Ureter (tissue), 1 donor: ENCODE measurements at places on chromosomes 16 and 17. TPM values are rescaled to one million over a fixed set of nuclear protein-coding genes. Genes with fewer than 3 reads are reported as not detected.

- no peak for DNase-seq
Observed at GRCh38 chr16:84412262-84412661, 43.9 kb downstream of the ATP2C2 start.

GRCh38 chr17:16363749-16364536 is 10.7 kb upstream of the CENPV start:
- peak; percentile 74 for DNase-seq

GRCh38 chr17:76153640-76154039 is 12.6 kb upstream of the FOXJ1 start:
- DNase-seq: no peak

- DNase-seq: no peak
Observed at GRCh38 chr17:31918701-31919128, 17.2 kb upstream of the UTP6 start.

DNA sequence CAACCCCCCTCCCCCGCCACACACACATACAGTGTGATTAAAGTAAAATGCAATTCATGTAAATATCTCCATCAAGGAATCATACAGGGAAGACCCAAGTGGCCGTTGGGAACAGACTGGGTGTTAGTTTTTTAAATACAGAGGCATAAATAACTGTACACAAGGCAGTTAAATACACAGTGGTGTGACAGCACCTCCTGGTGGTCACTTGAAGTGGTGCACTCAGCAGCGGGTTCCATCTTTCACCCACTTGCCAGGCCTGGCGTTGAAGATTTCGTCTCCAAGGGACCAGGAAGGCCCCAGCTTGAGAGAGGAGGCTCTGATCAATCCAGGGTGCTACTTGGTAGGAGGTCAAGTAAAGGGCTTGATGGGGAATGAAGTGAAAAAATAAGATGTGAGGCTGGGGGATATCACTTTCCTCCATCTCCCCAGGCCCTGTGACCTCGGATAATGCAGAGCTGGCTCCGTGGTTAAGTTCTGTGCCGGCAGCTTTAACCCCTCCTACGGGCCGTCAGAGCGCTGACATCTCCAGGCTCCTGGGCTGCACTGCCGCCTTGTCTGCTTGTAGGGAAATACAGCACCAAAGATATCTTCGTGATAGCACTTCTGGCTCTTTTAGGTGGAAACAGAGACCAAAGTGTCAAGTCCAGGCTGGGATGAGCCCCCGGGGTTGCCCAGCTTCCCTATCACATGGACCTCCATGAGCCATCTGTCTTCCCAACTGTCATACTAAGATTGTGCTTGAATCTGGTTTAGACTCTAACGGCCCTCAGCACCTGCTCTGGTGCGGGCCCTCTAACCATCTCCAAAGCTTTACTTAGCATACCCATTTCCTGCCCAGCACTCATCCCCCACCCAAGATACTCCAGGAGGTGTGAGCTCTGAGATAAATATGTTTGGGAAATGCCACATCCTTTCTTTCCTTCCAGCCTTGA is 20.7 kb downstream of the LGALS9 start:
- DNase-seq: peak; percentile 67

DNA sequence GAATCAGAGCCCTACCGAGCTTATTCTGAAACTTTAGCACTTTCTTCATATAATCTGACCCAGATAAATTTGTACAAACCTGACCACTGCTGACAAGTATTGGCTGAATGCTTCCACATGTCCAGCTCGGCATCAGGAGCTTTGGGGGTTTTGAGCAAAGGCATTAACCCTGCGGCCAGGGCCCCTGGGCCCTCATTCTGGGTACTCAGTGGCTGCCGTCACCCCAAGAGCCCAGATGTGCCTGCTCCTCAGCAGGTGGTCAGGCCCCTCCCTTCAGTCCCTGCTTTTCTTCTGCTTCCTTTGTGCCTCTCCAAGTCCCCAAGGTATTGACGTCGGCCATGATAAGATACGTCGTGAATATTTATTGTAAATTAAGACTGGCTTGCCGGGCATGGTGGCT is 47.3 kb upstream of the CHMP6 start:
- DNase-seq: no peak

DNA sequence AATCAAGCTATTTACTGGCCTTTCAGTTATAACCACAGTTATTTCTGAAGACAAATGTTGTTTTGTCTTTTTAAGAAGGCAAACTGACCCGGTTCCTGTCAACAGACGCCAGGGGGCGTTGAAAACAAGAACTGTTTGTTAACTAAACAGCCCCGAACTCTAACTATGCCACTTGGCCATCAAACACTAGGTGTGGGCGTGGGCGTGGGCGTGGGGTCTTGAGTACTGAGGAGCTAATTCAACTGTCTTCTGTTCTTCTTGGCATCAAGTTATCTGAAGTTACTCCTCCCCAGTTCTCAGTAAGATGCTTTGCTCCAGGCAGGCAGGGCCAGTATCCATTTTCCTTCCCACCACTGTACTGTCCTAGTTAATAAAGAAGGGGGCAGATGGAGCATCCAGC is 63.3 kb upstream of the MTMR4 start:
- DNase-seq: peak; percentile 46

GRCh38 chr17:44219108-44219615 is 313 bp downstream of the UBTF start:
- DNase-seq: peak; percentile 69

DNA sequence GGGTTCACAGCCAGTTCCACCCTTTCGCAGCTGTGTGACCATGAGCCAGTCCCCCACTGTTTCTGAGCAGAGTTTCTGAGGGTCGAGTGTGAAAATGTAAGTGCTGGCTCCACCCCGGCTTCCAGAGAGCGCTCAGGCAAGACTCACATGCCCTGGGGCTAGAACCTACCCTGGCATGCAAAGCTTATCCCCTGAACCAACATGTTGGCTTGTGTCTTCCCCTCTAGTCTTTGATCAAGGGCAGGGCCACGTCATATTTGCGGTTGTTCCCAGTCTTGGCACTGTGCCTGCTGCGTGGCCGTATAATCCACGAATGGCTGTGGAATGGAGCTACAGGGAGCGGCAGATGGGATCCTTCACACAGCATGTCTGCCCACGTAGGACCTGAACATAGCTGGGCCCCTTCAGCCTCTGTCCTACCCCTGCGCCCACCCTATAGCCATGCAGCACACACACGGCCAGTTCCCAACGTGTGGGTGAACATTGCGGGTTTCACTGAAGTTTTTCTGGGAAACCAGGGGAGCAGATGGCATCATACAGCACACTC is 84.8 kb downstream of the MRM1 start:
- DNase-seq: no peak

GRCh38 chr16:75763204-75763603 is 36.9 kb upstream of the CPHXL start:
- DNase-seq: no peak

DNA sequence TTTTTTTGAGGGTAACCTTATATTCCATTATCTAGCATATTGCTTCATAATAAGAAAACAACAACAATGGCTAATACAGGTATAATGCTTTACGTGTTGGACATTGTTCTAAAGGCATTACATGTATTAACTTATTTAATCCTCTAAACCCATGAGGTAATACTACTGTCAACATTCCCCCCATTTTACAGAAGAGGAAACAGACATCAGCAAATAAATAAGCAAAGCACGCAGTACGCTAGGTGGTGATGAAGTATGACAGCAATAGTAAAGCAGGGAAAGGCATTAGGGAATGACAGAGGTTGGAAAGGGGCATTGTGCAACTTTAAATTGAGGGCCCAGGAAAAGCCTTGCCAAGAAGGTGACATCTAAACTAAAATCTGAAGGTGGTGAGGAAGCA is 4.6 kb downstream of the ANKRD40 start:
- DNase-seq: no peak

- no peak for DNase-seq
Observed at GRCh38 chr17:61260071-61260797, 139.4 kb upstream of the TBX2 start.

DNA sequence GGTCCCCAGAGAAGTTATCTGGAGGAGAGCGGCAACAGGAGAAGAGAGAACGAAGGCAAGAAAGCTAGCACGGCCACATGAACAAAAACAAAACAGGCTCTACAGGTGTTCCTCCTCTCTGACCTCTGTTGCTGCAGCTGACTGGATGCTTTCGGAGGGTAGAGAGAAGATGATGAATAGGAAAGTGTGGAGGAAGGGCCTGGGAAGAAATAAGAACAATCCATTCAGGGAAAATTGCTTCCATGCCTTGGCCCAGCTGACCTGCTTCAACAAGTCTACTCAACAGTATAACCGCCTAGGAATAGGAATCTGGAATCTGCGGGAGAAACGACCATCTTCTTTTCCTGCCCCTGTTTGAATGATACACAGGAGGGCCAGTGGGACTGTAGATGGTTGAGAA is 258.5 kb downstream of the ZFHX3 start:
- no peak for DNase-seq

DNA sequence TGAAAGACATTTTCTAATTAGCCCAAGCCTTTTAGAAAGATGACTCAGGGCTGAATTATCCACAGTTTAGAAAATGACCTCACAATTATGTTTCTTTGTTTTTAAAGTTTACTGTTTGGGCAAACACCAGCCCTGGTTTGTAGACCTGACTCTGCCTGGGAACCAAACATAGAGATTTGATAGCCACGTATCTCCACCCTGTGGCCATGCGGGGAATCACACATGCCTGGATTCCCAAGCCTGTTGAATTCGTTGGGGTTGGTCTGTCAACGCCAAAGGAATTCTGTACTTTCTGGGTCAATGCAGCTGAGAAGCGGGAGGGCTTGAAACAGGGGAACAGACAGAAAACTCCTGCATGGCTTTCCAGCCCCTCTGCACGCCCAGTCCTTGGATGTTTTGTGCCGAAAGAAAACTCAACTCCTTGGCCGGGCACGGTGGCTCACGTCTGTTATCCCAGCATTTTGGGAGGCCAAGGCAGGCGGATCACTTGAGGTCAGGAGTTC is 26.9 kb downstream of the CD300A start:
- peak; percentile 75 for DNase-seq

- DNase-seq: no peak
Observed at GRCh38 chr17:28944862-28945741, 6.2 kb downstream of the PHF12 start.

DNA sequence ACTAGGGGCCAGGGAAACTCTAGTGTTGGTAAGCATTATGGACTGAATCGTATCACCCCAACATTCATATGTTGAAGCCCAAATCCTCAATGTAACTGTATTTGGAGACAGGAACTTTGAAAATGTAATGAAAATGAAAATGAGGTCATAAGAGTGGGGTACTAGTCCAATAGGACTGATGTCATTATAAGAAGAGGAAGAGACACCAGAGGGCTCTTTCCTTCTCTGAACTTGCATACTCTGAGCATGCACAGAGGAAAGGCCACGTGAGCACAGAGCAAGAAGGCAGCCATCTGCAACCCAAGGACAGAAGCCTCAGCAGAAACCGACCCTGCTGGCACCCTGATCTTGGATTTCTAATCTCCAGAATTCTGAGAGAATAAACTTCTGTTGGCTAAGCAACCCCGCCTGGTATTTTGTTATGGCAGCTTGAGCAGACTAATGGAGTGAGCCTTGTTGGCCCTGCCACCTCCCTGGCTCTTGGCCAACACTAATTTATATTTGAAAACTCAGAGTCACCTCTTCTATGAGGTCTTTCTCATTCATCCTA is 273.4 kb downstream of the NTN1 start:
- DNase-seq: no peak

GRCh38 chr17:57864273-57864672 is 14.4 kb upstream of the MRPS23 start:
- no peak for DNase-seq

- DNase-seq: no peak
Observed at GRCh38 chr17:57284583-57284982, 28.3 kb downstream of the MSI2 start.

- no peak for DNase-seq
Observed at GRCh38 chr16:1026057-1026783, 44.6 kb downstream of the SOX8 start.

- DNase-seq: no peak
Observed at GRCh38 chr17:2150806-2151205, 95.9 kb downstream of the HIC1 start.

GRCh38 chr16:86755571-86756006 is 177.2 kb downstream of the FOXL1 start:
- DNase-seq: no peak

DNA sequence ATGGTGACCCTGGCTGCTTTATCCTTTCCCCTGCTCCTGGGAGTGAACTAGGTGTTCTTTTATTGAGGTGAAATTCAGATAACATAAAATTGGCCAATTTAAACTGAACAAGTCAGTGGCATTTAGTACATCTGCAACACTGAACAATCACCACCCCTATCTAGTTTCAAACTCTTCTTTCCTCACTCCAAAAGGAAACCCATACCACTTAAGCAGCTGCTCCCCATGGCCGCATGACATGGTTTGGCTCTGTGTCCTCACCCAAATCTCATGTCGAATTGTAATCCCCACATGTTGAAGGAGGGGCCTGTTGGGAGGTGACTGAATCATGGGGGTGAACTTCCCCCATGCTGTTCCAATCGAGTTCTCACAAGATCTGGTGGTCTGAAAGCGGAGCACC is 154.1 kb downstream of the STX8 start:
- no peak for DNase-seq

GRCh38 chr17:7380855-7381683 is at the start of gene TNK1:
TSS of gene TNK1 (plus strand) at chr17:7381089. CDS start at chr17:7382927, 1,838 bp downstream.
- peak; percentile 80 for DNase-seq

DNA sequence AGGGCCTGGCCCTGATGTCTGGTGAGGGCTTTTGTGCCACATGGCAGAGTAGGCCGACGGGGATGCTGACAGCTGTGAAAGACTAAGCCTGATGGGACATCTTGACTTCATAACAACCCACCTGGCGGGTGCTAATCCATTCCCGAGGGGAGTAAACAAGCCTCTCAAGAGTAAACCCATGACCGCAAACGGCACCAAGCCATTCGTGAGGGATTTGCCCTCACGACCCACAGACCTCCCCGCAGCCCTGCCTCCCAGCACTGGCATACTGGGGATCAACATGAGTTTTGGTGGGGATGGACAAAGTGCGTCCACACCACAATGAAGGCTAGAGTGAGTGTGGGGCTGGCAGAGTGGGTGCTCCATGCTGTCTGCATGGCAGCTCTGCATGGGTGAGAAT is 11.7 kb downstream of the RNF213 start:
- no peak for DNase-seq

GRCh38 chr17:9434642-9435057 is 141.0 kb downstream of the STX8 start:
- DNase-seq: no peak

The MPP3 gene
- 11.8 TPM for total RNA-seq

The FOXF1 gene
- 31.7 TPM for total RNA-seq

The CDK5R1 gene
- 0.83 TPM for total RNA-seq

The AOC3 gene
- total RNA-seq: 89.9 TPM

The CCDC154 gene
- 2.0 TPM for total RNA-seq

The PDILT gene
- total RNA-seq: not detected

The ANKFN1 gene
- 33.9 TPM for total RNA-seq

The KRTAP4-11 gene
- not detected for total RNA-seq

The KRT33A gene
- not detected for total RNA-seq

The SYT17 gene
- 24.4 TPM for total RNA-seq

The WNT9B gene
- 1.1 TPM for total RNA-seq

The PYCARD gene
- total RNA-seq: 39.6 TPM

The CNTNAP4 gene
- not detected for total RNA-seq

The GRAP gene
- total RNA-seq: 3.6 TPM

The KRT24 gene
- total RNA-seq: 0.52 TPM

The HSPB9 gene
- not detected for total RNA-seq

The KRTAP2-1 gene
- not detected for total RNA-seq

The SARM1 gene
- total RNA-seq: 34.7 TPM

The MPP2 gene
- 9.8 TPM for total RNA-seq

The UTS2R gene
- total RNA-seq: not detected

The PERCC1 gene
- total RNA-seq: not detected

The SPATA32 gene
- total RNA-seq: not detected

The TSNAXIP1 gene
- 2.5 TPM for total RNA-seq

The GNGT2 gene
- 2.9 TPM for total RNA-seq
